Heart right ventricle (tissue), 16 donors: ENCODE measurements at places on chromosomes 4 and X. TPM values are rescaled to one million over a fixed set of nuclear protein-coding genes. Genes with fewer than 3 reads are reported as not detected.

DNA sequence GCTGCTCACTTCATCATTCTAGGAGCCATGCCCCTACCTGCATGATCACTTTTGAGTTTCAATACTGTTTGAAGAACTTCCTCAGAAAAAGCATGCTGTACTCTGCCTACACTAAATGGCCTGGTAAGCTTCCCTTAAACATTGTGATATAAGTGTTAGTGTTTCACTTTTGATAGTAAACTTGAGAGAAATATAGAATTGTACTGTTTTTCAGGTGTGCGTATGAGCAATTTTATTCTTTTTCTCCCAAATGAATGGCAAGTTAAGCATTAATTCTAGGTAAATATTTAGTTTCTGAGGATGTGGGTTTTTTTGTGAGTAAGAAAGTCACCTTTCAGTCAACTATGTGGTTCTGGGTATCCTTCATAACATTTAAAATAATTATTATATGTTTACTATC is 484.5 kb downstream of the IL15 start:
- no peaks in the 10 kb centered on the region for H3K27me3 ChIP-seq
- no peaks in the 10 kb centered on the region for H3K4me1 ChIP-seq
- DNase-seq, result no peak
- no peak overlapping the region for H3K4me3 ChIP-seq
- no peaks in the 10 kb centered on the region for H3K36me3 ChIP-seq
- H3K27ac ChIP-seq, result no peak overlapping the region

Gene GRPEL1
- 55.8 TPM for total RNA-seq

- H3K27me3 ChIP-seq, result peaks cover 31% of the 10 kb centered on the region
- no peaks in the 10 kb centered on the region for H3K4me1 ChIP-seq
- H3K36me3 ChIP-seq, result no peaks in the 10 kb centered on the region
- H3K4me3 ChIP-seq, result no peak overlapping the region
- no peak overlapping the region for H3K27ac ChIP-seq
These were observed 35.5 kb upstream of the HMX1 start for GRCh38 chr4:8906991-8907595.

Gene IL3RA
- 4.5 TPM for total RNA-seq

- H3K27me3 ChIP-seq, result no peaks in the 10 kb centered on the region
- no peak for DNase-seq
- no peaks in the 10 kb centered on the region for H3K4me1 ChIP-seq
These were observed 39.0 kb downstream of the STX18 start for GRCh38 chr4:4502694-4503311.

DNA sequence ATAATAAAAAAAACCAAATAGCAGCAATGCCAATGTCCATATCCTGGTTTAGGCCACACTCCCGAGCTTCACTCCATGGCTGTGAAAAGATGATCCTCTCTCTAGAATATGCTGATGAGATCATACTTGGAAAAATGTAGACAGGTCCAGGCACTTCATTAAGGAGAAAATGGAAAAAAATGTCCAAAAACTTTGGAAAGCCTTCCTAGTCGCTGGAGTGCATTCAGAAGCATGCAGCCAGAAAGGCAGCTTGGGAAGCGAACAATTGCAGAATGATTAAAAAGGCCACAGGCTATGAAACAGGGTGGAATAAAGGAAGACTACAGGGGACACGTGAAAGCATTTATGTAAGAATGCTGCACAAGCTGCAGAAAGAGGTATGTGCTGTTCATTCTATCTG is 165.6 kb upstream of the HCCS start:
- H3K4me1 ChIP-seq, result no peaks in the 10 kb centered on the region
- no peaks in the 10 kb centered on the region for H3K36me3 ChIP-seq
- H3K4me3 ChIP-seq, result no peak overlapping the region
- H3K27me3 ChIP-seq, result no peaks in the 10 kb centered on the region
- H3K27ac ChIP-seq, result no peak overlapping the region

Gene GPC4
- total RNA-seq, result 7.2 TPM

- no peaks in the 10 kb centered on the region for H3K27me3 ChIP-seq
- H3K4me3 ChIP-seq, result no peak overlapping the region
- H3K27ac ChIP-seq, result no peak overlapping the region
- H3K36me3 ChIP-seq, result no peaks in the 10 kb centered on the region
- H3K4me1 ChIP-seq, result no peaks in the 10 kb centered on the region
These were observed 1006.3 kb upstream of the AGA start for GRCh38 chr4:178448372-178449035.

- H3K36me3 ChIP-seq, result no peaks in the 10 kb centered on the region
- H3K4me3 ChIP-seq, result peak overlapping the region; percentile 93
- H3K27ac ChIP-seq, result peak overlapping the region; percentile 98
These were observed 15.7 kb upstream of the RUFY3 start for GRCh38 chr4:70706044-70706461.
